ENCODE measurements at places on chromosomes 16 and 17.

DNA sequence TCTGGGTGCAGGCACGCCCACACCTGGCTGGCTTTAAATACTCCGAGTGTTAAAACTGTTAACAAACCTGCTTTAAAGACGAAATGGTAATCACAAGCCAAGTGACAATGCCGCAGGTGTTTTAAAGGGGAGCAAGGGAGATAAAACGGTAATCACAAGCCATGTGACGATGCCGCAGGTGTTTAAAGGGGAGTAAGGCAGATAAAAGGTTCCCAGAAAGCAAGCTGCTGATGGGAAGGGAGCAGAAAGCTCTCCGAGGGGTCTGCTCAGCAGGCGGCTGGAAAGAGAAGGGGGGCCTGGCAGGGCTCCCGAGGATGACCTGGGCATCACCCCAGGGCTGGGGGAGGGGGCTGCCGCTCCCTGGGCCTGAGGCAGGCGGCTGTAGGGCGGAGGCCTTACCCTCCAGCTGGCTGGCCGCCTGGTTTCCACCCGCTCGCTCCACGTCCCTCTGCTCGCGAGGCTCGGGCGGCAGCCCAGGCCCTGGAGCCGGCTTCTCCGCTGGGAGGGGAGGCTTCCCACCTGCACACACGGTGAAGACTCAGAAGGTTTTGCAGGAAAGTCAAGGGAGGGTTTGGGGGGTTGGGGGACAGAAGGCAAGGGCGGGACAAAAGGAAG, 12.1 kb downstream of the NDUFAF8 start:
- no peak for DNase-seq

- DNase-seq, result no peak
Observed at GRCh38 chr16:72850853-72851252, 197.1 kb downstream of the ZFHX3 start.

DNA sequence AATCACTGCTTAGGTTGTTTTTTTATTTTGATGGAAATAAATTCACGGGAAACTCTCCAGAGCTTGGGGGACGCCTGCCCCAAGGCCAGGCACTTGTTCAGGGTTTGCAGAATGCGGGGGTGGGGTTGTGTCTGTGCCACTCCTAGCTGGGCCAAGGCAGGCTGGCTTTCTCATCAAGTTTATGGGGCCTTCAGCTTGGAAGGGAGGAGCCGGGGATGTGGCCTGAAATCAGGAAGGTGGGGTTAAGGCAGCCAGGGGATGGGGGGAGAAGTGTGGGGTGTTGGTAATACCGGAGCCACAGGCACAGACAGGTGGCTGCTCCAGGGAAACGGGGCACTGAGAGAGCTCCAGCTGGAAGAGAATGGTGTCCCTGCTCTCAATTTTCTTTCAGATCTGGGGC, 1.7 kb upstream of the CHAD start:
- no peak for DNase-seq

GRCh38 chr16:20957153-20957552, 56.6 kb downstream of the LYRM1 start:
- no peak for DNase-seq

DNA sequence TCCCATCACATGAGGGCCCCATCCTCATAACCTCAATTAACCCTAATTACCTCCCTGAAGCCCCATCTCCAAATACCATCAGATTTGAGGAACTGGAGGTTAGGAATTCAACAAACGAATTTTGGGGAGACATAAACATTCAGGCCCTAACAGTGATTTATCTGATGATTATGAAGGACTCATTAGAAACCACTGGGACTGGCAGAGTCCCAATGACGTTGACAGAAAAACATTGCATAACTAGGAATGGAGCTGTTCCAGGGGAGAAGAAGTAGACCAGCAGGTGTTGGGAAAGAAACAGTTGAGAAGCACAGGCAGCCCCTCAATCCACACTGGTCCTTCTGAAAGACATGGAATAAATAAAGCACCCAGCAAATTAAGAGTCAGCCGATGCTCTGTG, 282.0 kb downstream of the MAP2K4 start:
- no peak for DNase-seq

DNA sequence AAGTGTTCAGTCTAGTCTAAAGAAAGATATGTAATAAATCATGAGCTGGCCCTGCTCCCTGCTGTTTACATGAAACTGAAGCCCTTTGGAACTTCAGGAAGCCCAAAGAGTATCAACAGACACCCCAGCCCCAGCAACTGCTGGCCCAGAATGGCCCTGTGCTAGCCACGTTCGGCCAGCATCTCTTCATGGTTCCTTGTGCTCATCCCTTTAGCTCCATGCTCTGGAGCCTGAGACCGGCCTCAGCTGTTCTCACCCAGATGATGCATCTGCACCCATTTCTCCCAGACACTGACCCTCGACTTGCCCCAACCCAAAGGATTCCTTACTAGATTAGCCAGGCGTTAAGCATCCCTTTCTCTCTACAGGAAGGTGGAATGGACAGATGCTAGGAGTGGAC, 207.3 kb downstream of the HS3ST3B1 start:
- DNase-seq, result no peak

DNA sequence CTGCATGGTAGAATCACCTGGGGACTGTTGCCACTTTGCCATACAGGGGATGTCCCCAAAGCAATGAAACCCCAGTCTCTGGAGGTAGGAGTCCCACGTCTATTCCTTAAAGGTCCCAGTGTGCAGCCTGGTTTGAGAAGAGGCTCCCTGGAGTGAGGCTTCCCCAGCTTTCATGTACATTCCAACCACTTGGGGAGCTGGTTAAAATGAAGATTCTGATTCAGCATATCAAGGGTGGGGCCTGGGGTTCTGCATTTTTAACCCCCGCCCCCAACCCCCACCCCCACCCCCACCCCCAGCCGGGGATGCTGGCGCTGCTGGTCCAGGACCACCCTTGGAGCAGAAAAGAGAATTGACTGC, 241.2 kb downstream of the FOXL1 start:
- DNase-seq, result no peak

DNA sequence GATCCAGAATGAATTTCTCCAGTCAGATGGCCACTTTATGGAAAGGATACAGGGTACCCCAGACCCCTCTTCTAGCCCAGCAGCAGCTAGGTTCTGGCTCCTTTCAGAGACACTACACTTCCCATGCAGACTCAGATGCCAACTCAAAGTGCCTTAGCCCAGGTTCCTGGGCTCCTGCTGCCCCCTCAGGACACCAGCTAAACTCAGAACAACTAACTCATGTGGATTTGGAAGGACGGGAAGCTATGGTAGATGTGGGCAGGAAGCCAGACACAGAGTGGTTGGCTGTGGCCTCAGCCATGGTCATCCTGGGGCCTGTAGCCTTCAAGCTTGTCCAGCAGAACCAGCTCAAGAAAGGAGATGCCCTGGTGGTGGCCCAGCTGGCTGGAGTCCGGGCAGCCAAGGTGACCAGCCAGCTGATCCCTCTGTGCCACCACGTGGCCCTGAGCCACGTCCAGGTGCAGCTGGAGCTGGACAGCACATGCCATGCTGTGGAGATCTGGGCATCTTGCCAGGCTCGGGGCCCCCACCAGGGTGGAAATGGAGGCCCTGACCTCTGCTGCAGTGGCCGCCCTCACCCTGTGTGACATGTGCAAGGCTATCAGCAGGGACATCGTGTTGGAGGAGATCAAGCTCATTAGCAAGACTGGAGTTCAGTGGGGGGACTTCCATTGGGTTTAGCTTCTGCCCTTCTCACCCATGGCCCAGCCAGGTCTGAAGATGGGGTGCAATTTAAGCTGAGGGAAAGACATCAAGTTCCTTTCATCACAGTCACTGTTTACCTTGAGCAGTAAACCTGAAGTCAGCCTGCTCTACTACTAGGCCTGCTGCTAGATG, 111.8 kb downstream of the N4BP1 start:
- DNase-seq, result no peak

GRCh38 chr17:6914711-6915110, 81.1 kb upstream of the ALOX12 start:
- no peak for DNase-seq

GRCh38 chr17:49132699-49133364, at the start of gene B4GALNT2:
B4GALNT2 (plus strand) TSS chr17:49132769; CDS start chr17:49132793, 24 bp downstream.
- no peak for DNase-seq

DNA sequence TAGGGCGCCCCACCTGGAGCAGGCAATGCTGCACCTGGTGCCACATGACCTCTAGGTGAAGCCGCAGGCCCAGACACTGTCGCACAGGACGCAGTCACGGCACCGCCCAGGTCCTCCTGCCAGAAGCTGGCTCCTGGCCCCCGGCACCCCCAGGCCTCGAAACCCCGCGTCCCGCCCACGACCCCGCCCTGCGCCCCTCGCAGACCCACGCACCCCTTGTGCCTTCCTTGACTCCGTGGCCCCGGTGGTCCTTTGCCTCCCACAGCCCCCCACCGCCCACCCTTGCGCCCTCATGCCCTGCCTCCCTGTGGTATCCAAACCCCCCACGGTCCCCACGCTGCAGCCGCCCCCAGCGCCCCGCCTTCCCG, 6.3 kb upstream of the C1QTNF8 start:
- no peak for DNase-seq

DNA sequence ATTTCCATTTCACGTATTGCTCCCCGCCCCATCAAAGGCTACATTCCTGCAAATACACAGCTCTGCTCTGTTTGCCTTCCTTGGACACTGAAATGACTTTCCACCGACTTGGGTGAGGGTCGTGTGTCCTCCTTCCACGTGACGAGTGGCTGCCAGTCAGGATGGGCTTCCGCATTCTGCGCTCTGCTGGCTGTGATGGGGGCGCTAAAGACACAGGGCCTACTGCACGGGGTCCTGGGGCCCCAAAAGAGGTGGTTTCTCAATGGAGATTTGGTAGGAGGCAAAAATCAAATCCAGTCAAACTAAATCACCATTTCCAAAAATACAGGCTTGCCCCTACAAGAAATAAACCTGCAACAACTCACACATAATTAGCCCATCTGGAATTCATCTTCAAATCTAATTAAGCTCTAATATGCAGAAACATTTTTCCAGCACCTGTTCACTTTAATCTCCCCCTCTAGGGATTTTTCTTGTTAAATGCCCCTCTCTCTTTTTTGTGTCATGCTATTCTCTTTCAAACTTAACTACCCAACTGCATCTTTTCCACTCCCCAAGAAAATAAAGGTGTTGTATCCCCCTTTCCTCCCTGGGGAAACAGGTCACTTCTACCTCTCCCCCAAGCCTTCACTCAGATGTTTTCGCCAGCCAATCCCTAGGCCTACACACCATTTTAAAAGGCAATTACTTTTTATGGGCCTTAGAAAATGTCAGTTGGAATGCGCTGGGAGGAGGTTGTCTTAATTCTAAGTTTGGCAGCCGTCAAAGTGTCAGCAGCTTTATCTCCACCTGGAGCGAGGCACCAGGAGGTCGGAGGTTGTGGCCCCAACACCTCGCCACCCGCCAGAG, 21.9 kb upstream of the FAAP100 start:
- no peak for DNase-seq

Measured in GM10248 (cell line).